Adrenal gland (tissue), 19 donors: ENCODE measurements at places on chromosomes 2 and 18. TPM values are rescaled to one million over a fixed set of nuclear protein-coding genes. Genes with fewer than 3 reads are reported as not detected.

DNA sequence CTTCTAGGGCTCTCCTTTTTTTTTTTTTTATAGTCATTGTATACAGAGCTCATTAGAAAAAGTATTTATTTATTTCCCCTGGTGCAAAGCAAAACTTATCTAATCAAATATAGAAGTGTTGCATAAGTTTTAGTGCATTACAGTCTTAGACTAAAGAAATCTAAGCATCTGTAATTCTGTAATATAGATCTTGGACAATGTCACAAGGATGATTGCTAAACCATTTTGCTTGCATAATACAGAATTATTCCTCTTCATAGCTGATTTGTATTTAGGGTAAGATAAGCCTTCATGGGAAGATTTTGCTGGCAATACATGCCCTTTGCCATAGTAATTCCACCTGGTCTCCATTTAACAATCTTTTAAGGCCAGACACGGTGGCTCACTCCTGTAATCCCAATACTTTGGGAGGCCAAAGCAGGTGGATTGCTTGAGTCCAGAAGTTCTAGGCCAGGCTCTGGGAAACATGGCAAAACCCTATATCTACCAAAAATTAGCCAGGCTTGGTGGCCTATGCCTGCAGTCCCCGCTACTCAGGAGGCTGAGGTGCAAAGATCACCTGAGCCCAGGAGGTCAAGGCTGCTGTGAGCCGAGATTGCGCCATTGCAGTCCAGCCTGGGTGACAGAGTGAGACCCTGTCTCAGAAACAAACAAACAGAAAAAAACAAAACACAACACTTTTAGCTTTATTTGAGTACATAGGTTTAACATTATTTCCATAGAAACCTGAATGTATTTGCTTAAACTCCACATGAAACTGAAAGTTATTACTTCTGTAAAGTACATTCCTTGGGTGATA, 2.2 kb upstream of the ACADL start:
- DNase-seq, result no peak

- DNase-seq, result no peak
Observed at GRCh38 chr2:166238176-166238575, 110.4 kb upstream of the SCN1A start.

- DNase-seq, result no peak
Observed at GRCh38 chr2:123692121-123692520, 333.0 kb upstream of the CNTNAP5 start.

DNA sequence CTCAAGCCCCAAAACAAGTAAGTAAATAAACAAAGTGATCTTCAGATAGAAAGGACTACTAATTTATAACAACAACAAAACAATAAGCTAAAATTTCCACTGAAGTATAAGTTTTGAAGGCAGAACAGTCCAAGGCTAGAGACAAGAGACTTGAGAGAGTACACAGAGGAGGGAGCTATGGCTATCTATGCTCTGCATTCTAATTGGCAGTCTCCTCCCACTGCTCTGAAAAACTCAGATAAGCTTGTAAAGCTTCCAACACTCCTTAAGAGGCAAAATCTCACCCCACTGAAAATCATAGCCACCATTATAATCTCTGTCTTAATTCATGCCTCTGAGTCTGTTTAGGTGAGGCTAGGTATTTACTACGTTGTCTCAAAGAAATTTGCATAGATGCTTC, 714.6 kb upstream of the LRATD1 start:
- DNase-seq, result no peak

GRCh38 chr18:63705401-63705800, 2.6 kb downstream of the SERPINB11 start:
- DNase-seq, result no peak

Gene SPATA3
- total RNA-seq, result not detected

DNA sequence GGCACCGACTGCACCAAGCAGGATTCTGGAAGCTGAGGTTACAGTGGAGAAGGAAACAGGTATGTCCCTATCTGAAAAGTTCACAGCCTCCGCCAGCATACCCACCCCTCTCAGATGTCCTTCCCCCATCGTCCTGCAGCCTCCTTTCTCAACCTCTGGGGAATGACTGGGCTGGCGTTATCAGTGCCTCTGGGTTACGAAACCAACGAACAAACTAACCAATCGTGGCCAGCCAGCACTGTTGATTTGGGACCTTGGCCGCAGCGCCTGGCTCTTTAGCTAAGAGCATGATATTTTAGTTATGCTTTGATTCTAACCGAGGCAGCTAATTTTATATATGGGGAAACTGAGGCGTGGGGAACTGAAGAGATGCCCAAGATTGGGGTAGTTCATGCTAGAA, 233.0 kb downstream of the TFCP2L1 start:
- no peak for DNase-seq

Gene CDH19
- total RNA-seq, result 1.4 TPM

DNA sequence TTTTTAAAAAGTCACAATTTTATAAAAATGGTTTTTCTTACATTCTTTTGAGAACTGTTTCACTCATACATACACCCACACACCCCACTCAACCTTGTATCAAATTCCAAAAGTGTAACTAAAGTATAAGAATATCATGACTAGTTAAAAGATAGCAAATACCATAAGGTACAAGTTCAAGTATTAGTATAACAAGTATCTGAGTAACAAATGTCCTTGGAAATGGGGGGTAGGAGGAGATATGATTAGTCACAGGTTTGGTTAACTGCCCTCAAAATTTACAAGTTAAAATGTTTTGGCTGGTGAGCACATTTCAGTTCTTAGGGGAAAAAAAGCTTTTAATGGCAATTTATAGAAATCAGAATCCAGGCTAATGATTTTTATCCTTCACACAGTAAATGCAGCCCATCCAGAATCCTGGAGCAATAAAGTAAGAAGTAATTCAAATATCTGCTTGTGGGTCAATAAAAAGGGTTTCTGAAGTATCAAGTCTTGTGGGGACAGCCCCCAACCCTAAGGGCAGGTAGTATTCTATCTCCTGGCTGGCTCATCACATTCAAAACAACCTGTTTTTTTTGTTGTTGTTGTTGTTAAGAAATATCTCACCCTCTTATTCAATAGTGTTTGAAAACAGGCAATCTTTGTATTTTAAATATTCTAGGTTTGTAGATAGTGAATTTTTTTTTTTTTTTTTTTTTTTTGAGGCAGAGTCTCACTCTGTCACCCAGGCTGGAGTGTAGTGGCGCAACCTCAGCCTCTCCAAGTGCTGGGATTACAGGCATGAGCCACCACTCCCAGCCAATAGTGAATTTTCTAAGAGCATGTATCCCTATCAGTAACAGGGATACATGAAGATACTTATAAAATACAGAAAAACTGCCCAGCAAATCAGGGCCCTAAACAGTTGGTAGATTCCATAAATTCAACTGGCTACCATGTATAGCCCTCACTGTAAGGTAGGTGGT, 14.5 kb downstream of the IAH1 start:
- no peak for DNase-seq

- DNase-seq, result no peak
Observed at GRCh38 chr18:65257149-65257548, 493.7 kb upstream of the CDH7 start.

GRCh38 chr2:217421834-217422233, 562.0 kb upstream of the TNP1 start:
- no peak for DNase-seq

Gene NOL4
- total RNA-seq, result not detected

DNA sequence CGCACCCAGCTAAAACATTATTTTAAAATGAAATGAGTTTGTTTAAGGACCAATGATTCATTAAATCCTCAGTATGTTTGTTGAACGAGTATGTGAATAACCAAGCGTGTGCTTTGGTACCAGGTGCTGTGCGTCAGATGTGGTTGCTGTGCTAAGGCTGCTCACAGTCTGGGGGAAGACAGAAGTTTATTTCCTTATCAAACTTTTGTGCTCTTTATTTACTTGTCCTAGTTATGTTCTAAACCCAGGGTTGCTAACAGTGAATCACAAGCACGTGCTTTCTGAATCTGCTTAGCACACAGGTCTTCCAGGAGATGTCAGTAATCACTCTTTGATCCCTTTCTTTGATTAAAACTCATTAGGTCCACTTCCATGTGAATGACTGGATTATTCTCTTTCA, 37.0 kb downstream of the RAPGEF4 start:
- DNase-seq, result no peak

DNA sequence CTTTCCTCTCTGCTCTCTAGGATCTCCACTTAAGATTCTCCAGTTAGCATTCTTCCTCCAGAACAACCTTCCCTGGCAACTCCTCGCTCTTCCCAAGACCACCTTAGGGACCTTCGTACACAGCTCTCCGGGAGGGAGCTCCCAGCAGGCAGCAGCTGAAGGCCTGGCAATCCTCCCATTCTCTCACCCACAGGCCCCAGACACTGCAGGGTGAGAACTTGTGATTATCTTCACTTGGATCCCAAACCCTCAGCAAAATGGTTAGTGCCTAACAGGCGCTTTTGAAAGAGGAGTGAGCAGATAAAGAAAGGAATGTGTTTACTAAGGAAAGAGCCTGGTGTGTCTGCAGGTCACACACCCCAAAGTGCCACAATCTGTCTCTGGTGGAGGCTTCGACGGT, 83.8 kb upstream of the SNTG2 start:
- DNase-seq, result no peak

GRCh38 chr2:69693059-69693774, 48.7 kb upstream of the ANXA4 start:
- DNase-seq, result no peak

Gene CRYGC
- not detected for total RNA-seq

GRCh38 chr2:48633143-48633542, 15.5 kb downstream of the GTF2A1L start:
- DNase-seq, result no peak

Gene MALL
- 6.1 TPM for total RNA-seq

GRCh38 chr18:68837665-68838451, 40.0 kb downstream of the CCDC102B start:
- no peak for DNase-seq

Gene KCNS3
- 4.3 TPM for total RNA-seq

GRCh38 chr2:197890168-197890567, 85.8 kb downstream of the PLCL1 start:
- DNase-seq, result no peak

DNA sequence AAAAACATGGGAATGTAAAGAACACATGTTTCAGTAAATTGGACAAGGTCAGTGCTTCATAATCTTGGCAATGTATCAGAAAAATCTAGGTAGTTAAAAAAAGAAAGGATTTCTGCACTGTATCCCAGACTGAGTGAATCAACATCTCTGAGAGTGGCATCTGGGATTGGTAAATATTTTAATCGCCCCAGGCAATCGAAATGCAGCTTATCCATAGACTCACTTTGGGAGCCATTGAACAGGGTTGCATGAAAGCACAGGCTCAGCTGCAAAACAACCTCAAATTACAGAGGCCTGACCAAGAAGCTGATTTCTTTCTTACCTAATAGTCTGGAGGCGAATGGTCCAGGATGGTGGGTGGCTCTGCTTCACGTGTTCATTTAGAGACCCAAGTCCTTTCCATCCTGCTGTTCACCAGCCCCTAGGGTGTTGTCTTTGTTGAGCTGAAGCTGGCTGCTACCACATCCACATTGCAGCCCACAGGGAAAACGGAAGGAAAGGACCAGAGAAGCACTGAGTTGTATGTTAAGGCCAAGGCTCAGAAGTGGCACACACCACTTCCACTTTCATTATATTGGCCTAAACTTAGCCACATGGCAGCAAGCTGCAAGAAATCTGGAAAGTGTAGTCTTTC, 59.0 kb downstream of the MOGAT1 start:
- no peak for DNase-seq

- DNase-seq, result no peak
Observed at GRCh38 chr18:55897091-55897689, 309.2 kb upstream of the TCF4 start.

GRCh38 chr18:55314615-55315237, 273.3 kb downstream of the TCF4 start:
- DNase-seq, result no peak

Gene INHA
- 62.2 TPM for total RNA-seq

- no peak for DNase-seq
Observed at GRCh38 chr2:126891681-126892500, 6.8 kb upstream of the TEX51 start.

Gene TCF23
- 0.26 TPM for total RNA-seq

DNA sequence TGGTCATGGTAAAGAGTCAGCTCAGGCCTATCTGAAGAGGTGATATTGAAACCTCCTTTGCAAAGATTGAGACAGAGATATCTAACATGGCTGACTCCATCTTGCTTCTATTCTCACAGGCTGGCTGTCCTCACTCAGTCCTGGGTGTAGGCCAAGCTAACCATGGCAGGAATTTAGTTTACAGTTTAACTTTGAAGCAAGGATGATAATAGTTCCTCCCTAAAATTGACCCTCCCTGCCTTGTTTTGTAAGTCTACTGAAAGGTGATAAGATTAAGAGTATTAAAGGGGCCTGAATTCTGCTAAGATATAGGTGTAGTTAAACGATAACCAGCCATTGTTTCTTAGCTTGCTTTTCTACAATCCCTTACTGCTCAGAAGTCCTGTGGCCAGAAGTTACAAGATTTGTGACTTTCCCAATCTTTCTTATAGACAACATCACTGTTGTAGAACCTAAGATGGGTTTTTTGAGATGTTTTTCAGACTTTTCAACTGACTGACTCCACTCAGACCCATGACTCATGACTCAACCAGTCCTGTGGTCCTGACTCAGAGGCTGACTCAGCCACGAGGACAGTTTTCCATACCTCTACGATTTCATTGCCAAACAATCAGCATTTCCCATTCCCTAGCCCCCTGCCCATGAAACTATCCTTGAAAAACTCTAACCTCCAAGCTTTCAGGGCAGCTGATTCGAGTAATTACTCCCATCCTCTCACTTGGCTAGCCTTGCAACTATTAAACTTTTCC, 195.7 kb upstream of the SESTD1 start:
- DNase-seq, result peak; percentile 56

Gene ST8SIA3
- total RNA-seq, result not detected

DNA sequence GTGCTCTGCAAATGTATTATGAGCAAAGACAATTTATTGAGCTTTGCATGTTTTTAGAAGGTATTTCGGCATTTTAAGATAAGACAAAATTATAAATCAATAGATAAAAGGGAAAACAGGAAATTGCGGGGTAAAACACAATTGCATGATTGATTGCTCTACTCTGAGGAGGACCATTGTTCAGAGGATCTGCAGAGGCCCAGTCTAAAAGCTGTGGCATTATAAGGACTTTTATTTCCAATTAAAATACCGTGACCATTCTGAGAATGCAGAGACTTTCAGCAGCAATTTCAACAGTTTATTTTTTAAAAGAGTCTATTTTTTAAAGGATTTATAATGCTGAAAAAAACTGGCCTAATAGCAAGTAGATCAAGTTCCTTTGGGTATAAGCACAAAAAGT, 62.0 kb downstream of the TPGS2 start:
- DNase-seq, result no peak

DNA sequence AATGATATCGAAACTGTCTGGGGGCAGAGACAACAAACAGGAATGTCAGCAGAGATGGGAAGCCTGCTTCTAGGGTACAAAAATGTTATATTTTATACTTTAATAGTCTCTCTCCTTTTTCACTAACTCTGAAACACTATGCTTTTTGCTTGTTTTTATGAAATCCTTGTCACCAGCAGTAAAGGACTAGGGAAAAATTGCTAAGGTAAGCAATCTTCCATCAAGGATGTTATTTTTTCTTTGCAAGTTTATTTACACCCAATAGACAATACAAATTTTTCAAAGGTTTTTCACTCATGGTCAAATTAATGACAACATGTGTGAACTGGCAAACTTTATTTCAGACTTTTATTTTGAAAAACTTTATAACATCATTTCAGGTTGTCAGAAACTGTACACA, 1465.9 kb upstream of the NXPH2 start:
- no peak for DNase-seq

Gene GREB1
- total RNA-seq, result 7.8 TPM
